ENCODE measurements at places on chromosomes 5 and 9. TPM values are rescaled to one million over a fixed set of nuclear protein-coding genes. Genes with fewer than 3 reads are reported as not detected.

- DNase-seq: no peak
Measured at GRCh38 chr5:44974813-44975212, 166.1 kb downstream of the MRPS30 start.

SH3GLB2 gene
- polyA plus RNA-seq: 88.6 TPM

GRCh38 chr5:2960294-2960693 lies 208.8 kb upstream of the IRX2 start:
- DNase-seq: no peak

GRCh38 chr9:77015327-77016048 lies 4.0 kb upstream of the FOXB2 start:
- no peak for DNase-seq

All from renal cortex interstitium (tissue), 15 donors.